ENCODE measurements at places on chromosomes 3 and 15.

DNA sequence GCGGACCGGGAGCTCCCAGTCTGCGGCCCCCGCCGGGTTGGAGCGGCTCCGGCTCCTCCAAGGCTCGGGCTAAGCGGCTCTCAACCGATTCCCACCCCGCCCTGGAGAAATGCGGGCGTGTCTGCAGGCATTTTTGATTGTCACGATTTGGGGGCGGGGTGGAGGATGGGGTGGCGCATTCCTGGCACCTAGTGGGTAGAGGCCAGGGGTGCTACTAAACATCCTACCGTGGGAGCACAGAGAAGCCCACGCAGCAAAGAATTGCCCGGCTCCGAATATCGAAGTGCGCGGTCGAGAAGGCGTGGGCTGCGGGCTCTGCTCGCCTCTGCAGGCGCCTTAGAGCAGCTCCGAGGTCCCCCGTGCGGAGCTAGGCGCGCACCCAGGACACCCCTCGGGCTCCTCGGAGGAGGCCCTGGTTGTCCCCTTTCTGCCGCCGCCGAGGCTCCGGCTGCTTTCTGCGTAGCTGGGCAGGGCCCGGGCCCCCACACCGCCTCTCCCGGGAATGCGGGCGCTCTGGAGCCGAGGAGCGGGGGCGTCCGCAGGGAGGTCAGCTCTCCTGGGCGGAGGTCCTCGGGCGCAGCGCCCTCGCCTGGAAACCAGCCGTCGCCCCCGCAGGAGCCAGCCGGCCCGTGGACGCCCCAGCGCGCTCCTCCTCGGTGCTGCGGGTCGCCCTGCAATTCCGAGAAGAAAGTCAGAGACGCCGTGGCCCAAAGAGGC lies 16.5 kb upstream of the LAMP3 start:
- peak; percentile 75 for DNase-seq

DNA sequence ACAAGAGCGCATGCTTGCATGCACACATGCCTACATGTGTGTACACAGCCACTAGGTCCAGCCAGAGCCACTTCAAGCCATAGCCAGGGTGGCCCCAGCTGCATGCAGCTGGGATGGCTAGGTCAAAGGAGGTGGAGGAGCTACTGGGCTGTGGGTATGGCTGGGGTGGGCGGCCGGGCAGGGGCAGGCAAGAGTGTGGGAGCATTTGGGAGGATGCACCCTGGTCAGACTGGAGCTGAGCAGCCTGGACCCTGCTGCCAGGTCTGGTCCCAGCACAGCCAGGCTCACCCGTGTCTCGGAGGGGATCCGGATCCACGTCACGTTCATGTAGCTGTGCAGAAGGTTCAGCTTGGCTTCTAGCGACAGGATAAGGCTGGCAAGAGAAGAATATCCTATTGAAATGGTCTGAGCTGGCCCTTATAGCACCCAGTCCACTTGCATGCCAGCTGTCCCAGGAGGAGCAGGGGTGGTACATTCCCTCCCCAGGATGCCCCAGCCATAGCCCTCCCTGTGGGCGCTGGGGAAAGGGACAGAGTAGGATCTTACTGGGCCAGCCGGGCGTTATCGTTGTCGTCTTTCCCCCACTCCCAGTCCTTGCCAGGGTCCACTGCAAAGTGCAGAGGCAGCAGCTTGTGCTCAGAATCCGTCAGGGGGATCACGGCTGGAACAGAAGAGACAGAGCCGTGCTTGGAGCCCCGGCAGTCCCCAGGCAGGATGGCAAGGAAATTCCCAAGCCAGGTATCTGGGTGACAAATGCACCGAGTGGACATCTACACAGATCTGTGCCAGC lies 160.5 kb downstream of the KLF13 start:
- no peak for DNase-seq

- no peak for DNase-seq
Observed at GRCh38 chr3:52190294-52191074, 7.5 kb upstream of the ALAS1 start.

GRCh38 chr15:83380682-83381081 lies 66.5 kb upstream of the SH3GL3 start:
- peak; percentile 79 for DNase-seq

GRCh38 chr15:40337597-40337996 lies 3.1 kb downstream of the CCDC9B start:
- DNase-seq, result no peak

DNA sequence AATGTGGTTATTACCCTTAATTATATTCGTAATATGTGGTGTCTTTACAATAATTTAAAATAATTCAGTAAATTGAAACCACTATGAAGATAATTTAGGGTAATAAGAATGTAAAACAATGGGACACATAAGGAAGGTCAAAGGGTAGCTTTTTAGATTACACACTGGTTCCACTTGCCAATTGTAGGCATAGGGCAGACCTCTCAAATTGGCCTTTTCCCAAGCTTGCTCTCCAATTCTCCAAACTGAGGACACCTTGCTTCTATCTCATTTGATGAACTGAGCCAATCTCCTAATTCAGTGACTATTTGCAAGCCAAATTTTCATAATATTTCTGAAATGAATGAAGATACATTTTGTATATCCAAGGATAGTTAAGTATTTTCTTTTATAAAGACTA lies 151.4 kb downstream of the ARPP21 start:
- no peak for DNase-seq

DNA sequence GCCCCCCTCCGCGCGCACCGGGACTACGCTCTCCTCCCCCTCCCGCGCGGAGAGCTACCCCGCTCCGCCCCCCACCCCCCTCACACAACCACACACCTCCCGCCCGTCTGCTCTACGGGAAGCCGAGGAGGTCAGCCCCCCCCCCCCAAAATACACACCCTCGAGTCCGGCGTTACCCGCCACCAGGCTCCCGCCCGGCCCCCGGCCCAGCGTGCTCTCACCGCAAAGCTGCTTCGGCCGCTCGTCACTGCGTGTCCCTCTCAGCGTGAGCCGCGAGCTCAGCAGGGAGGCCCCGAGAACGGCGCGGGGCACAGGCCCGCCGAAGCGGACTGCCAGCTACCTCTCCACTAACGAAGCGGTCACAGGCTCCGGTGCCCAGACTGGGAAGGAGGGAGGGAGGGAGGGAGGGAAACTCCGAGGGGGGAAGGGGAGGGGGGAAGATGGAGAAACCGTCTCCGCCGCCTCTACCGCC lies 252 bp downstream of the SIN3A start:
- no peak for DNase-seq

DNA sequence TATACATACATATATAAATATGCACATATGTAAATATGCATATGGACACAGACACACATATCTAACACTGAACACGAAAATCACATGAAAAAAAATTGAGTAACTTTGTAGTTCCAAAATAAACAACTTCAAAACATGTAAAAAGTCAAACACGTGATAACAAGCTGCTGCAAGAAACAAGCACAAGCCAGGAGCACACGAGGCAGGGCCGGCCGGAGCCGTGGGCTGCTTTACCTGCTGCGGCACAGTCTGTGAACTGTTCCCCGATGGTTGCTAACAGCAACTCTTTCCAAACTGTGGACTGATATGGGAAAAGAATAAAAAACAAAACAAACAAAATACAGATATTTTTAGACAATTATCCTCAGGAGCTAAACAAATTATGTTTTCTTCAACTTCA lies 31.6 kb downstream of the EIF4E3 start:
- DNase-seq, result no peak

GRCh38 chr15:23503980-23504379 lies 56.9 kb upstream of the GOLGA6L2 start:
- no peak for DNase-seq

DNA sequence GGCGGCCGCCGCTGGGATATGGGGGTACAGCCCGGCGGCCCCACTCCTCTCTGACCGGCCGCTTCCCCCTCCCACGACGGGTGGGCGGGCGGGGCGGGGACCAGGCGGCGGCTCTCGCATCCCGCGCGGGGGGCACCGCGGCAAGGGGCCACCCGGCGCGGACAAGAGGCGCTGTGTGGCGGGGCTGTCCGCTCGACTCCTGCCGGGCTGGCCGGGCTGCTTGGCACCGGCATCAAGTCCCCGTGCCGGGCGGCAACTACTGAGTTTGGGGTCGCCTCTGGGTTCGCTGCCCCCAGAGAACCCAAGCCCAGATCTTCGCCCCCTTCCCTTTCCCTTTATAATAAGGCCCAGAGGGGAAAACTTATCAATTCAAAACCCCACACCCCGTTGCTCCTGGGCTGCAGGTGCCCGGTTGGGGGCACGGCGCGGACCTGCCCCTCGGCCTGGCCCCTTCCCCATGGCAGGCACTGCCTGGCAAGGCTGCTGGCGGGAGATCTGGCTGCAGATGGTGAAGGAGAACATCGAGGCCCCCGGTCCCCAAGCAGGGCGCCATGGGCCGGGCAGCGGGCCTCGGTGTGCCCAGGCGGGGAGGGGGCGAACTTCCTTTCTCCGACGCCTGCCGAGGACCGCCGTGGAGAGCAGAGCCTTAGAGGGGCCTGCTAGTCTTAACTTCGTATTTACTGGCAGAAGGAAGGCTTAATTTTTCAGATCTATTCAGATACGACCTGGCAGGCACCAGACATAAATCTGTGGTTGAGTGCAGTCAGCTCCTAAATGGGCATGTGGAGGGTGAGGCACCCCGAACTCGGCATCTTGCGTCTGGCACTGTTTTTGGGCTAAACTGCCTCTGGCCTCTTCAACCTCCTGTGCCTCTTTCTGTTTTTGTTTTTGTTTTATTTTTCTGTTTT lies 911 bp downstream of the APBA2 start:
- no peak for DNase-seq

GRCh38 chr3:42081838-42082473 lies 9.2 kb upstream of the TRAK1 start:
- no peak for DNase-seq

- no peak for DNase-seq
Observed at GRCh38 chr3:15198686-15199085, 7.4 kb upstream of the CAPN7 start.

GRCh38 chr3:70996082-70996481 lies 587.4 kb downstream of the FOXP1 start:
- DNase-seq, result no peak

DNA sequence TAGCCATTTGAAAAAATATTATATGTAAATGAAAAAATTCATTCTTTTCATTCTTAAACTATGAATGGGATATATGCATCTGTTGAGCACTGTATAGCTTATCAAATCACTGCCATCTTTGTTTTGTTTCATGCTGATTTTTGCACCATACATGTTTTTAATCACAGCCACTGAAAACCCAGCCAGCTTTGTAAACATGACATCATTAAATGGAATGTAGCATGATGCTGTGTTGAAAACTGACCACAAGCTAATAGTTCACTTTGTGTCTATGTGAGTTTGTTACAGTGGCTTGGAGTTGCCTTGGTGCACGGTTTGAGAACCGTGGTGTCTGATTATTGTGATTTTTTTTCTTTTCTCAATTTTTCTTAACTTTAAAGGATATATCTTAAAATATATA lies 75.7 kb downstream of the GMPS start:
- DNase-seq, result no peak

- no peak for DNase-seq
Observed at GRCh38 chr15:79090487-79091203, at the start of gene RASGRF1. Gene RASGRF1 (minus strand): TSS chr15:79090780. CDS start chr15:79090498, 282 bp downstream.

- no peak for DNase-seq
Observed at GRCh38 chr3:22371607-22372291, 620.7 kb upstream of the ZNF385D start.

DNA sequence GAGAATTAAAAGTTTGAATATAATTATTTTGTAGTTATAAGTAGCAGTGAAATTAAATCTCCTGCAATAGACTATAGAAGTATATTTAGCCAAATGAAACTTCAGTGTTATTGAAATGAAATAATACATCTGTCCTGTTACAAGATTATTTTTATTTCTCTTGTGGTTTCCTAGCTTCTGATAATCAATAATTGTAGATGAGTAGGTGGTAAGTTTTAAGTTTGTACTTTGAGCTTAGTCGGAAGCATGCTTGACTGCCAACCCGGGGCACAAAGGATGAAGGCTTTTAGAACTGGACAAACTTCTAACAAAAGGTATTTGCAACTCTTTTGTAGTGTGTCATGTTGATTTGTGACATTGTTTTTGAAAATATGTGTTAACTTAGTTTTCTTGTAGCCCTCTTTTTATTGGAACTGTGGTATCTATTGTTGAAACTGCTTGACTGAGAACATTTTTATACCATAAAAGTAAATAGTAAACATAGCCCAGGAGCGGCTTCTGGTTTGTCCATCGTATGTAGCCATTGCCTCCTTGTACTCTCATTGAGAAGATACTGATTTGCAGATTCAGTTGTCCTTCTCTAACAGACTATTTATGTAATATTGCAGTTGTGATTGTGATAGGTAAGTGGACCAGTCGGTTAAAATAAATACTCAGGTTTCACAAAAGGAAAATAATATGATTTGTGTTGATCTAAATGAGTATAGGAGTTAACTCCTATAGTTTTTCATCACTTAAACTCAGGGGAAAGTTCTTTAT lies 2.9 kb downstream of the CTNNB1 start:
- DNase-seq, result no peak

DNA sequence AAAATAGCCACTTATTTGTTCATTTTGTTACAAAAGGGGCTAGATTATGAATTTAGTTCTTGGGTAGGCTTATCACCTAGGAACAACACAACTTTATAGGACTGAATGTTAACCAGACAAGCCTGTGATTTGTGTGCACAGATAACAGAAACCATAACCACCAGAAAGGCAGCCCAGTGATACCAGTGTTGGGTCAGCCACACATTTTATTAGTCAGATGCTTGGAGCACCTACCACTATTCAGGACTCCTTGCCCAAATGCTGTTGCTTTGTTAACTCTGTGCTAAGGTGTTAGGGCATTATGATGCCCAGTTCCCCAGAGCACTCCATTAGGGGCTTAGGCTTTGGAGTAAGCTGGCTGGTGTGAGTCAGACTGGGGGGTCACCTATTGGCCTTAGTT lies 22.5 kb downstream of the PLCL2 start:
- DNase-seq, result no peak

DNA sequence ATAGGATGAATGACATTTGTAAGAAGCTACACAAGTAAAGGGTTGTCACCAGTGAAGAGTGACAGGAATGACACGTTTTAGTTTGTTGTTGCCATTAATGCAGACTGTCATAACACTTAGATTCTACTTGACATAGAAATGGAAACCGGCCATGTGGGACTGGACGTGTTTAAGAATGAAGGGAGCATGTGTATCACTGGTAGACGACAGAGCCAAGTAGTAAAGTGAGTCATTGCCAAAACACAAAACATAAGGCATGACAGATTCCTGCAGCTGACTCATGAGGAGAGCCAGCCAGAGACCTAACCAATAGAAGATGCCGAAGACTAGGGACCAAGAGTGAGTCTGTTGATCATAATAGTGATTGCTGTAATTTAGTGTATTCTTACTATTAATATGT lies 106.2 kb upstream of the PLAAT1 start:
- peak; percentile 40 for DNase-seq

DNA sequence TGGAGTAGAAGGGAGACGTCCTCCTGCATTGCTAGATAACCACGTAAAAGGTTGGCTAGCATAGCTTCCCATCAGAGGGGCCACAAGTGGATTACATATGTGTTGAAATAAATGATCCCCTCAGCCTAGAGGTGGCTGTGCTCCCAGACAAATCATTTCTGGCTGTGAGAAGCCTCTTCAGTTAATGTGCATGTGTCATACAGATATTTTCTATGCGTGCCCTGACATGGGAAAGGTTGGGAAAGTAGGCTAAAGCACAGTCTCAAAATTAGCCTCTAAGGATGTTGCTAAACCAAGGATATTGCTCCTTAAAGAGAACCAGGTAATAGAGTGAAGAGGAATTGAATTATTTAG lies 17.8 kb downstream of the USP3 start:
- no peak for DNase-seq

- no peak for DNase-seq
Observed at GRCh38 chr15:36958606-36959005, 141.7 kb downstream of the MEIS2 start.

- DNase-seq, result no peak
Observed at GRCh38 chr3:129911261-129911861, 17.9 kb upstream of the TMCC1 start.

Measured in Calu3 (cell line).